ENCODE measurements at places on chromosomes 13 and 19.

DNA sequence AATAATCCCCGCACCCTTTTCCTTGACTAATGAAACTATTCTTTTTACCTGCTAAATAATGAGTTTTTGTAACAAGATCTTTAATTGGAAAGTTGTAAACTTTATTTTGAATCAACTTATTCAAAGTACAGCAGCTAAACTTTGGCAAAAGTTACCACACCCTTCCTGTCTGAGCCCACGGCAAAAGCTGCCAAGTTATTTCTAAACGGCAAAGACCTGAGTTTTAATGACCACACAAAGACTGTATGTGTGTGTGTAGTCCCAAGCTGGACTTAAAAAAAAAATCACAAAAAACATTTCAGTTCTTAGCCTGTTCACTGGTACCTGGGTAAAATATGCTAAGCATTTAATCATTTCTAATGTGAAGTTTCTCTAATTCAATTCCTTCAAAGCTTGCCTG lies 60.7 kb downstream of the ZAR1L start:
- DNase-seq: no peak

- no peak for DNase-seq
Measured at GRCh38 chr13:33249066-33249465, 36.5 kb downstream of the STARD13 start.

DNA sequence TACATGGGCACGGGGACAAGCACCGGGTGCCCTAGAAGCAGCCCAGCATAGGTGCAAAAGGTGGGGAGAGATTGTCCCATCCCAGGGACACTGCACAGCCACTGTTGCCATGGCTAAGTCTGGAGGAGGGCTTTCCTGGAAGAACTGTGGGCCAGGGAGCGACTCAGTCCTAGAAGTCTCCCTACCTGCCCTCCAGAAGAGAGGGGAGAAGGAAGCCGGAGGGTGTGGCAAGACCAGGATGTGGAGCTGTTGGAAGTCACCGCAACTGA lies 2.3 kb upstream of the FBN3 start:
- no peak for DNase-seq

- DNase-seq: no peak
Measured at GRCh38 chr13:30730526-30730925, 4.8 kb upstream of the ALOX5AP start.

GRCh38 chr19:35291916-35292315 lies at the start of gene MAG:
MAG (plus strand) TSS chr19:35292161; CDS start chr19:35295409, 3,248 bp downstream.
- no peak for DNase-seq

DNA sequence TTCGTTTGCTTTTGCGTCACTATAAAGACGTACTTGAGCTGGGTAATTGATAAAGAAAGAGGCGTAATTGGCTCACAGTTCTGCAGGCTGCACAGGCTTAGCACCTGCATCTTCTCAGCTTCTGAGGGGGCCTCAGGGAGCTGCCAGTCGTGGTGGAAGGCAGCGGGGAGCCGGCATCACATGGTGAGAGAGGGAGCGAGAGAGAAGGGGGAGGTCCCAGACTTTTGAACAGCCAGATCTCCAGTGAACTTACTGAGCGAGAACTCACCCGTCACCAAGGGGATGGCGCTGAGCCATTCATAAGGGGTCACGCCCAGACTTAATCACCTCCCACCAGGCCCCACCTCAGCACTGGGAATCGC lies 58.7 kb upstream of the F7 start:
- no peak for DNase-seq

GRCh38 chr13:28830580-28830979 lies 10.4 kb downstream of the MTUS2 start:
- DNase-seq: no peak

DNA sequence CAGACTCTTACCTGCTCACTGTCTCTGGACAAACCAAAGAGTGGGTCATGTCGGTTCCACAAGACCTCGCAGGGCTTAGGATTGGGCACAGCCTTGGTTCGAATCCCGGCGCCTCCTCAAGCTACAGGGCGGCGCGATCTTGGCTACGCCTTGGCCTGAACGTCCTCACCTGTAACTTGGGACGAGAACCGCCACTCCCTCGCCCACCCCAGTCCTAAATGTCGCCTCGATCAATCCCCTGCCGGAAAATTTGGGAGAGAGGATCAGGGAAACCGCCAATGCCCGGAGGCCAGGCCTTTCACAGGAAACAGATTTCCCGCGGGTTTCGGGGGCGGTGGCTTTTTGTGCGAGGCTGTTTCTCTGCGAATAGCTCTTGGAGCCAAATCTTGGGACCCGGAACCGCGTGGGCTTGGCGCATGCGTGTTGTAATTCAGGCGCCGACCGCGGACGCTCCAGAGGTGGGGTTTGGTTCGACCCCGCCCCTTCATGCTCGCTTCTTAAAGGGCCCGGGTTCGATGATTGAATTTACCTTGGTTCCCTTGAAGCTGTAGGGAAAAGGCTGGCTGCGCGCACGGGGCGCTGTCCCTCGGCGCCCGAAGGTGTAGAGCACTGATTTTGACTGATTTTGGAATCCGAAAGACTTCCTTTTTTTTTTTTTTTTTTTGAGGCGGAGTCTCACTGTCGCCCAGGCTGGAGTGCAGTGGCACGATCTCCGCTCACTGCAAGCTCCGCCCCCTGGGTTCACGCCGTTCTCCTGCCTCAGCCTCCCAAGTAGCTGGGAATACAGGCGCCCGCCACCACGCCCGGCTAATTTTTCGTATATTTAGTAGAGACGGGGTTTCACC lies at the start of gene NR2C2AP:
Gene NR2C2AP, minus strand, starts transcription at position 403 of the 845 bp plus-strand sequence. Its CDS starts 354 bp downstream, at position 49.
- peak; percentile 95 for DNase-seq

DNA sequence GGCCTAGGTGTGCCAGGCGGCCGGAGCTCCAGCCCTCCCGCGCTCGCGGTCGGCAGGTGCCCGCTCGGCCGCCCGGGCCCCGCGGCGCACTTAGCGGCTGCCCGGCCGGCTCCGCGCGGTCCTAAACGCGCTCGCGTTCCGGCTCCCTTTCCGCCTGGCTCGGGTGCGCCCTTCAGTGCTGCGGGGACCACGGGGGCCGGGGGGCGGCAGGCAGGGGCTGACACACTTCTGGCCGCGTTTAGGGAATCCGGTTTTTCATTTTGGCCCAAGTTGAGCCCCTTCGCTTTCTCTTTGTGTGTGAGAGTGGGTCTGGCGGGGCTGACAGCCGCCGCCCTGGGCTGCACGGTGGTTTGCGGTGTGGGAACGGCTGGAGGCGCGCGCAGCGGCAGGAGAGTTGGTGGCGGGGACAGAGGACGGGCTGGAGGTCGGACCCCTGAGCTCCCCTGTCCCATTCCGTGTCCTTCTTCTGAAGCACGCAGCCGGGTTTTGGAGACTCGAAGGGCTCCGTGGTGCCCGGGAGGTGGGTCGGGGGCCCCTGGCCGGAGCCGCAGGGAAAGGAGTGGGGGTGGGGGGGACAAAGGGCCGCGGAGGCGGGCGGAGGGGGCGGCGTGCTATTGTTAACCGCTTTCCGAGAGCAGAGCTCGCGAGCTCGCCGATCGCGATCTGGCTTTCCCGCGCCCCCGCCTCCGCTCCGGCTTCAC lies 3.1 kb downstream of the FGF9 start:
- peak; percentile 71 for DNase-seq

GRCh38 chr19:13976446-13976845 lies 24.1 kb downstream of the DCAF15 start:
- no peak for DNase-seq

DNA sequence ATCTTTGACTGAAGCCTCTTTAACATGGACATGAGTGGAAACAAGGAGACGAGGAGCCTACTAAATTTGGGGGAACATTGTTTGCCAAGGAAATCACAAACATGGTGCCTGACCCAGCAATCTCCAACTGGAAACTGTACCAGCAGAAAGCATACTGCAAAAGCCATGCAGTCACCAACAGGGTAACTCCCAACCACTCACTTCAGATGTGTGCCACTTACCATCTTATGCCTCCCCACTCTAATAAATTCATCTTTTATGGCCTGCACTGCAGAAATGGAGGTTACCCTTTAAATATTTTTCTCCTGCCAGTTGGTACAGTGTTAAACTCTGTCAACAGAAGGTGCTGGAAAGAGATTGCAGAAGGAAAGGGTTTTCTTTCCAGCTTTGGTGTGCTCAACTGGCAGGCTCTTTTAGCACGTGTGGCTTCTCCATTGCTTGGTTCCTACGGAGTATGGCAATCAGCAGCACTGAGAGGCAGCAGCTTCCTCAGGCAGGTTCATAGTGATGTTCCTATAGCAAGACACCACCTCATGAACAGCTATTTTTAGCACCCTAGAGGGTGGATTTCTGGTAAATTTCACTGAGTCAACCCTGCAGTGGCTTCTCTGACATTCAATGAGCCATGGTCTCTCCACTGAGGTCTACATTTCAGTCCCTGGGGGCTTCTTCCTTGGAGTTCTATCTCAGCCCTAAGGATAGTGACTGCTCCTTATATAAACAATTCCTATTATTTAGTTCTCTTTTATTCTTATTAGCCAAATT lies 21.4 kb downstream of the MIR17HG start:
- no peak for DNase-seq

- no peak for DNase-seq
Measured at GRCh38 chr13:113562844-113563243, 21.7 kb upstream of the TFDP1 start.

DNA sequence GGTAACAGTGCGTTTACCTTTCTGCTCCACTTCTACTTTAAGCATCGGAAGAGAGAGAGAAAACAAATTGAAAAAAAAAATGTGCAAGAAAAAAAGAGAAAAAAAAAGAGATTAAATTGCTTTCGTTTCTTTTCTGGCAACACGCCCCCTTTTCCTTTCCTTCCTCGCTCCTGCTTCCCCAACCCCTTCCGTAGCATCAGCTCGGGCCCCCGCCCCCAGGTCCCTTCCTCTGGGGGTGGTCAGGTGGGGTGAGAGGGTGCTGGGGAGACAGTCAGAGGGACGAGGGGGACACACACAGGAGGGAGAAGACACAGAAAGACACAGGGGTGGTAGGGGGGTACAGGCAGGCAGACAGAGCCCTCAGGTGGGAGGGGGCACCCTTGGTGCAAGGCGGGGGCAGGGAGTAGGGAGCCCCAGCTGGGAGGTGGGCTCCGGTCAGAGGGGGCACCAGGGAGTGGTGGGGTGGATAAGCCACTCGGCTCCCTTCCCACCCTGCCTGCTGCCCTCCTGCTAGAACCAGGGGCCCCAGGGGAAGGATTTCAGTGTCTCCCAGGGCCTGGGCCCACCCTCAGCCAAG lies 30.7 kb upstream of the ASF1B start:
- DNase-seq: no peak

DNA sequence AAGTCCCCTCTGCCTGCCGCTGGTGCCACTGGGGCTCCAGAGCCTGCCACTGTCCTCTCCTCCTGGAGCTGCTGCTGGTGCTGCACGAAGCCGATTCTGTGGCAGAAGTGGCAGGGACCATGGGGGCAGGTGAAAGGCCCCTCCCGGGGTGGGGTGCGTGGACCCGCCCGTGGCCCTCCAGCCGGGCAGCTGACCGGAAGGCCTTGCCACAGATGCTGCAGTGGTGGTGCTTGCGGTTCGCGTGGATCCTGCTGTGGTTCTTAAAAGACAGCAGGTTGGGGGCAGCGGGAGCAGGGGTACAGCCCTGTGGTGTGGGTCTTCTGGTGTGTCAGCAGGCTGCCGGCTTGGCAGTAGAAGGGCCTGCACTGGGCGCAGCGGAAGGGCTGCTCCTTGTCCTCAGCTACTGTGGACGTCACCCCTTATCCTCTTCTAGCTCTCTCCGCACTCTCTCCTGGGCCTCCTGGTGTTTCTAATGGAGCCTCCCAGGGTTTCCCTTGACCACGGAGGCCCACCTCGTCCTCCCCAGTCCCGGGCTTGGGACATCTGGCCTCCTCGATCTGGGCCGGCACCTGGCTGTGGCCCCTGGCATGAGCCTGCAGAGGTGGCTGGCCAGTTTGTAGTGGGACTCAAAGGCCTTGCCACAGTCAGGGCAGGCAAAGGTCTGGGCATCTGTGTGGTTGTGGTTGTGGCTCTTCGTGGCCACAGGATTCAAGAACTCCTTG lies 380.4 kb downstream of the OLFM4 start:
- DNase-seq: no peak

DNA sequence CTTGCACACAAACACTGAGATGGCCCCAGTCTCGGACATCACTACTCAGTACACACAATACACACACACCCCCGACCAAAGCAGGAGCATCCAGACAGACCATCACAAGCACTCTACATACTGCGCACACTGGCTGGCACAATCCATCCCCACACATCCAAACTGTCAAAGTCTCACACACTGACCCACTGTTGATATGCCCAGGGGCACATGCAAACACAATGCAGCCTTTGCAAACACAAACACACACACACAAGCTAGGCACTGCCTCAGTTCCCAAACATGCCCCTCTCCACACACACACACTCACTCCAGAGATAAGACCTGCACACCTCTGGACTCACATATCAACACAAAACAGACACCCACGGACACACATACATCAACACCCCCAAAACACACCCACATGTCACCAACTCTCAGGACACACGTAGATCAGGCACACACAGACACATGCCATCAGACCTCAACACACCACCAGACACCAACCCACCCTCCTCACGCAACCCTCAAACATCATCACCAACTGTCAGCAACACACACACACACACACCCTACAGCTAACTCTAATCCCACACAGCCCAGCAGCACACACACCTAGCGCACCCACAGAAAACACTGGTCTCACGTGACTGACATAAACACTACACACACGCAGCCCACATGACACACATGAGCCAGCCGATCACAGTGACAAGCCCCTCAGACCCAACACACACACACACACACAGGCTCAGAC lies 1.9 kb downstream of the BBC3 start:
- DNase-seq: peak; percentile 26

GRCh38 chr13:41296879-41297646 lies 14.0 kb upstream of the NAA16 start:
- no peak for DNase-seq

DNA sequence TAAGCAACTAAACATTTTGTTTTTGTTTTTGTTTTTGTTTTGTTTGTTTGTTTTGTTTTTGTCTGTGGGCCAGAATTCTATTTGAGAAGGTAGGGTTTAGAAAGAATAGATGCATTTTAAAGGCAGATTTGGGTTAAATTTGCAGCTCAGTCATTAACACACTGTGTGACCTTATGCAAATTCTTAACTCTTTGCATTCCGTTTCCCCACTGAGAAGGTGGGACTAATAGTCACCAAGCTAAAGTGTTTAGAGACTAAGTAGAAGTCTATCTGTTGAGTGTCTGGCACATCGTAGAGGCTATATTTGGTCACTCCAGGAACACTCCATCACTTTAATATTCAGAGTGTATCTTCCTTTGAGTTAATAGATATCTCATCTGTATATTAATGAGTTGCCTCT lies 87.1 kb downstream of the CCNA1 start:
- no peak for DNase-seq

- no peak for DNase-seq
Measured at GRCh38 chr13:87981416-87981815, 310.2 kb downstream of the SLITRK5 start.

DNA sequence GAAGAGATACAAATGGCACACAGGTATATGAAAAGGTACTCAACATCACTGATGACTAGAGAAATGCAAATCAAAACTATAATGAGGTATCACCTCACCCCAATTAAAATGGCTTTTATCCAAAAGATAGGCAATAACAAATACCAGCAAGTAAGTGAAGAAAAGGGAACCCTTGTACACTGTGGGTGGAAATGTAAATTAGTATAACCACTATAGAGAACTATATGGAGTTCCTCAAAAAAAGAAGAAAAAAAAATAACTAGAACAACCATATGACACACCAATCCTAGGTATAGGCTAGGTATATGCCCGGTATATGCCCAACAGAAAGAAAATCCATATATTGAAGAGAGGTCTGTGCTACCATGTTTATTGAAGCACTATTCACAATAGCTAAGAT lies 150.9 kb downstream of the VWA8 start:
- no peak for DNase-seq

Measured in MG63 (cell line).